ENCODE measurements at places on chromosomes 2 and 18.

DNA sequence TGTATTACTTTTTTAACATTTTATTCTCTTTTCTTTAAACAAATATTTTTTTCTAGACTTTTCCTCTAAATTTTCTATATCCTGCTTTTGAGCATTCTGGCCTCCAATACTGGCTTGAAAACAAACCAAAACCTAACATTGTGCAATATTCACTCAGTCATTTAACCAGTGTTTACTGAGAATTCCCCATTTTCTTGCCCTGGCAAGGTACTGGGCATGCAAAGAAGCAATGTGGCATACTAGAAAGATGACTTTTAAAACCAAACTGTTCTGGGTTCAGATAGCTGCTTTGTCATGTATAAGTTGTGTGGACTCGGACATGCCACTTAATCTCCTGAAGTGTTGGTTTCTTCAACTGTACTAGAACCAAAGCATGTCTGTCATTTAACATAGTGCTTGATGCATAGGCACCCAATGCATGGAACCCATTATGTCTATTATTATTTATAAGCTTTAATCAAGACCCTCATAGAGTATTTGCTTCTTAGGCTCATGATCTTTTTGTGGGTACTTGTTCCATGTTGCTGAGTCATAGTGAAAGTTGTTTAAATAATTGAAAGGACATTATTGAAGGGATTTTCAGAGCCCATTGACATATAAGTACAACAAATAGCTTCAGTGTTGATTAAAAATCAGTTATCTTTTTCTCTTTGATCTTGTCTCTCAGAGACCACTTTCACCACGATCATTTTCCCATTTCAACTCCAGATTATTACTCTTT, 185.4 kb upstream of the OSR1 start:
- DNase-seq: no peak

DNA sequence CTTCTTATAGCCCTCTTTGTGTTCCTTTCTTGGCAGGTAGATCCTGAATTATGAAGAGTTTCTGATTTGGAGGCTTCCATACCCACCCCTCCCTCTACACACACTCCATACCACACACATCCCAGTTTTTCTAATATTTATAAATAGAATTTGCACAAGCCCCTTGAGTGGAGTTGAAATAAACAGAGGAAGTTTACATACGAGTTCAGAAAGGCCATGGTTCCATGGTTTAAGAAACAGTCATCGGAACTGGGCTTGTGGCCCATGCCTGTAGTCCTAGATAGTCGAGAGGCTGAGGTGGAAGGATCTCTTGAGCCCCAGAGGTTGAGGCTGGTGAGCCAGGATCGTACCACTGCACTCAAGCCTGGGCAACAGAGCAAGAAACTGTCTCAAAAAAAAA, 62.7 kb upstream of the TANC1 start:
- no peak for DNase-seq

DNA sequence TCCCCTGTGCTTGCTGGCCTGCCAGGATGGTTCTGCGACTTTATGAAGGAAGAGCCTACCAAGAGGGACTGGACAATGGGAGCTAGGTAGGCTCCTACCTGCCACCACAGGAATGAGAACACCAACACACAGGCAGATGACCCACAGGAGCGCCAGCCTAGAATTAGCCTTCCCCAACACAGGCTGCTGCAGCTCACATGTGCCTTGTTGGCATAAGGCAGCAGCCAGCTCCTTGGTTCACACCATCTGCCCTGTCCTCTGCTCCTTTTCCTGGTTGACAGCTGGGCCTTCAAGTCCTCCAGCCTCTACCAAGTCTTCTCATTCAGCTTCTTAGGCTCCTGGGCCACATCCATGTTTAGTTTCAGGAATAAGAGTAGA, 705.4 kb upstream of the RAB6C start:
- no peak for DNase-seq

GRCh38 chr2:222754324-222754930, 83.0 kb downstream of the MOGAT1 start:
- DNase-seq: no peak

- DNase-seq: no peak
These were observed 25.0 kb upstream of the FN1 start for GRCh38 chr2:215460682-215461382.

GRCh38 chr2:75233965-75234364, 34.6 kb upstream of the TACR1 start:
- DNase-seq: no peak

GRCh38 chr2:197181491-197181890, 129.1 kb downstream of the ANKRD44 start:
- no peak for DNase-seq

GRCh38 chr2:115163572-115163971, 721.1 kb downstream of the DPP10 start:
- no peak for DNase-seq

- no peak for DNase-seq
These were observed 10.0 kb downstream of the WDR35 start for GRCh38 chr2:19979932-19980331.
